ENCODE measurements at places on chromosomes 6 and 20.
A peak's percentile ranks its signal among the peaks of the same experiment; 100 is the strongest.

GRCh38 chr6:7905416-7905815, 5.2 kb downstream of the TXNDC5 start:
- no peak for DNase-seq

GRCh38 chr6:34246249-34246562, 2.6 kb downstream of the SMIM29 start:
- no peak for DNase-seq

- DNase-seq = peak; percentile 22
These were observed 5.9 kb downstream of the SMAP1 start for GRCh38 chr6:70673601-70674000.

- DNase-seq = no peak
These were observed 480.9 kb upstream of the CHD6 start for GRCh38 chr20:42099101-42099500.

DNA sequence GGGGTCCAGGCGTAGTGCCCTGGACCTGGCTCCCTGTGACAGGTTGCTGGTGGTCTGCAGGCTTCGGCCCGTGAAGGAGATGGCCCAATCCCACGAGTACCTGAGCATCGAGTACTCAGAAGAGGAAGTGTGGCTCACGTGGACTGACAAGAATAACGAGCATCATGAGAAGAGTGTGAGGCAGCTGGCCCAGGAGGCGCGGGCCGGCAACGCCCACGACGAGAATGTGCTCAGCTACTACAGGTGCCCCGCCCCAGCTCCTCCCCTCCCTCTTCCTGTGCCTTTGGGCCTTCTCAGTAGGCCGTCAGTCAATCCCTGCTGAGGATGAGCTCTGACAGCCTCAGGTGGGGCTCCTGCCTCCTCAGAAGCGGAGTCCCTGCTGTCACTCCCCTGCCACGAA, 42.6 kb downstream of the UQCC2 start:
- no peak for DNase-seq

GRCh38 chr6:35213824-35214756, at the start of gene SCUBE3:
Gene SCUBE3 (plus strand): TSS chr6:35213956. CDS start chr6:35214419, 463 bp downstream.
- DNase-seq = no peak

DNA sequence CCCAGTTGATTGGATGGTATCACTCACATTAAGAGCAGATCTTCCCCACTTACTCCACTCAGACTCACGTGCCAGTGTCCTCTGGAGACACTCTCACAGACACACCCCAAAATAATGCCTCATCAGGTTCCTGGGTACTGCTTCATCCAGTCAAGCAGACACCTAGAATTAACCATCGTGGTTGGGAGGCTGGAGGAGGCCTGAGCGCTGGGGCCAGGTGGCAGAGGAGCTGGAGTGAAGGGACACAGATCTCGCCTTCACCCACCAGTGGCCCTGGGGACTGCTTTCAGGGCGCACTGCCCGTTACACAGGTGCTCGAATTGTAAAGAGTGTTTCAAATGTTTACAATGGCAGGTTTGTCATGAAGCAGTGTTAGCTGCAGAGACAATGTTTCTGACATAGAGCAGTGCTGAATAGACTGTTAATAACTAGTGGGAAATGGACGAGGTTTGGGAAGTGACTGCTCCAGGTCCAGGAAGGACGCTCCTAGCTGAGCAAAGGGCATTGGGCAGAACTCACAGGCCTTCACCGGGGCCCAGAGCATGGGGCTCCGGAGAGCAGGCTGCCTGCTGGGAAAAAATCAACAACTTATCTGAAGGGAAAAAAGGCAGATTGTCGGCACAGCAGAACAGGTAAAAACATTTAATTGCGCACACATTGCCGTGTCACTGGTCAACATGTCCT, 38.4 kb downstream of the TMEM242 start:
- DNase-seq = no peak

DNA sequence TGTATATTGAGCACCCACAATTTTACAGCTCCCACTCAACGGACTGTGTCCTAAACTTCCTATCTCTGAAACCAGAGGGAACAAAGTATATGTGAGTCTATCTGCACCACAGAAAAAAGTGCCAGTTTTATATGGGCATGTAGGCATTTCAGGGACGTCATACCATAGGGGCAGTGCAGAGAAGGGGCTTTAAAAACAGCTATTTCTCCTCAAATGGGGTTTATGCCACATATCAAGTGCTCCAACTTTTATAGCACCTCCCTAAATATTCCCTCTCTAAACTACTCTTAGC, 28.9 kb upstream of the ASF1A start:
- no peak for DNase-seq

DNA sequence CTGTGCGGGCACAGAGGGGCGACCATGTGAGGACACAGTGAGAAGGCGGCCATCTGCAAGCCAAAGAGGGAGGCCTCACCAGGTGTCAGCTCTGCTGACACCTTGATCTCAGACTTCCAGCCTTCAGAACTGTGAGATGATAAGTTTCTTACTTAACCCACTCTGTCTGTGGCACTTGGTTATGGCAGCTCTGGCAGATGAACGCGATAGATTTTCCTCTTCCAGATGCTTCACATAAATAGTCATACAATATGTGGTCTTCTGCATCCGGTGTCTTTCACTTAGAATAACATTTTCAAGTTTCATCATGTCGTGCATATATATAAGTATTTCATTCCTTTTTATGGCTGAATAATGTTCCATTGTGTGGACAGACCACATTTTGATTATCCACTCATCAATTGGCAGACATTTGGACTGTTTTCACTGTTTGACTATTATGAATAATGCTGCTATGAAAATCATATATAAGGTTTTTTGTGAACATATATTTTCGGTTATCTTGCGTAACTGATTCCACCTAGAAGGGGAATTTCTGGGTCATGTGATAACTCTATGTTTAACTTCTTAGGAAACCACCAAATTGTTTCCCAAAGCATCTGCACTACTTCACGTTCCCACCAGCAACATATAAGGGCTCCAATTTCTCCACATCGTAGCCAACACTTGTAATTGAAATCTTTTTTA, 30.2 kb downstream of the PRR18 start:
- no peak for DNase-seq

- no peak for DNase-seq
These were observed 301.2 kb upstream of the SGK1 start for GRCh38 chr6:134619077-134619476.

DNA sequence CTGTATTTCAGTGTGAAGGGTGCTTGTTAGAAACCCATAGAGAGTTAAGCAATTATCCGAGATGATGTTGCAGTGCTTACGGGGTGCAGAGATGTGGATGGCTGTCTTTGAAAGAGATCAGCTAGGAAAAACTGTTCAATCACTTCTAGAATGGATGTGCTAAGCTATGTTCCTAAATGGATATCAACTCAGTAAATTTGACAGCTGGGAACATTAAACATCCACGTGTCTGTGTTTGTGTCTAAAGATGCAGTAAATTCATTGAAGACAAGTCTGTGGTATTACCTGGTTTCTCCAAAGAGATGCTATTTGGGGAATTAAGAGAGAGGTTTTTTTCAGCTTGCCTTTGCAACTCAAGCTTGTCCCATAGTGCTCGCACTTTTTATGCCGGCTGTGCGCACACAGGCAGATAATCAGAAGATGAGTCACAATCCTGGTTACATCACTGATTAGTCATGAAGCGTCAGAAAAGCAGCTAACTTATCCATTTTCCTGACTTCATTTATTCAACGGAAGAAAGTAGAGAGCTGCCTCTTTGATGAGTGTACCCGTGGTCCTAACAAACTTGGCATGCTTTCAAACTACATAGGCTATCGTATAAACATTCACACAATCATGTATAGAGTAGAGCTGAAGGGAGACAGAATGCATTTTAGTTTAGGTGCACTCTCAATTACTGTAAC, 691.7 kb upstream of the SLC35B3 start:
- no peak for DNase-seq

- DNase-seq = no peak
These were observed 213.3 kb upstream of the AGPAT4 start for GRCh38 chr6:161487217-161487531.

DNA sequence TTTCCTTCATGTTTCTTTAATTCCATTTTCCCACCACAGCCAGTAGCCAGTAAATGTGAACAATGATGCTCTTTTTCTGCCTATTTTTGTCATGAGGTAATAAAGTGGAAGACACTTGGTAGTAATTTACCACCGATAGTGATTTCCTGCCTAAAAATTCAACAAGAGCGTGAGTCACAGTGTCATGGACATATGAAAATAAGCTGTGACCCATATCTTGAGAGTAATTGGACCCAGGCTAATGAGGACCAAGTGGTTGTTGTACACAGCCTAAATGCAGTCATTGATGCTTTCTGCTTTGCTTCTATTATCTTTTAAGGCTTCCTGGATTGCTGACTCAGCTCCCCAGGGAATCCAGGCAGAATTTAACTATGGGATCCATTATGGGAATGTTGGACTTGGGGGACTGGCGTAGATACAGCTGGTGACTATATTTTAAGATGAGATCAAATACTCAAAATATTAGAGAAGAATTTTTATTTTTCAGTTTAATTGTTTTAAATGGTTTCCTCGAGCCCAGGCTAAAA, 265.9 kb upstream of the FERMT1 start:
- DNase-seq = no peak
